Naive thymus-derived CD4-positive, alpha-beta T cell (primary cell): ENCODE measurements at places on chromosomes 5 and 9. TPM values are rescaled to one million over a fixed set of nuclear protein-coding genes. Genes with fewer than 3 reads are reported as not detected.

DNA sequence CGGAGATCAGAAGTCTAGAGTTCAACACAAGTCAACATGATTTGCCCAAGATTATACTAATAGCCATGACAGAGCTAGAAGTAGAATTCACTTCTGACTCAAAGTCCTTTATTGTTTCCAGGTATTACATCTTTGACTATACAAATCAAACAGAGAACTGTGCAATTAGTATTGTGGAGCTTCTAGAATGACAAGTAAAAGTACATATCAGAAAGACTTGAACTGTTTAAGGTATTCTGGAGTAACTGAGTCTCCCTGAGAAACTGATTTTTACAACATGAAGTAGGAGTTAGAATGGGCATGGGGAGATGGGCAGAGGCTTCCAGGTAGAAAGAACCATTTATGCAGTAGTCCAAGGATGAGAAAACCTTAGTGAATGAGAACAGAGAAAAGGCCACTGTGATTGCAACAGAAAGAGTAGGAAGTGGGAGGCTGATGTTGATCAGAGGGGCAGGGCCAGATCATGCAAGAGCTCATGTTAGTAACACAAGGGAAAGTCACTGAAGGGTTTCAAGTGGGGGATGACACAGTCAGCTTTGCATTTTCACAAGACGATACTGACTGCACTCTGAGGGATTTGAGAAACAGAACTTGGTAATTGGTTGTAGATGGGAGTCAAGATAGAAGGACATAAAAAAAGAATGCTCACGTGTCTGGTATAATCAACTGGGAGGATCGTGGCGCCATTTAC lies 280.7 kb downstream of the RFX3 start:
- DNase-seq: no peak

DNA sequence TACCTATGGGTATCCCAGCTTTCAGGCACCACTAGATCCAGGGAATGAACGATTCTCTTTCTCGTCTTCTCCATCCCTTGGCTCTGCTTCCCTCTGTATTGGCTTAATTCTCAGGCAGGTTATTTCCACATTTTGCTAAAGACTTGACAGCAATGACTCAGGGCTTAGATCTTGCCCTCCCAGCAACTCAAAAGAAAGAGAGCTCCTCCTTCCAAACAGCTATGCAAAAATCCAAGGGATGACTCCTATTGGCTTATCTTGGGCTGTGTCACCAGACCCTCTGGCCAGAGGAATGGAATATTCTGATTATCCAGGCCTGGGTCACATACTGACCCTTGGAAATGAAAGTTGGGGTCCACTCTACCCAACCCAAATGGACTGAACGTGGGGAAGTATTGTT lies 270.2 kb downstream of the NTRK2 start:
- DNase-seq: no peak

The ZNF483 gene
- total RNA-seq: 15.5 TPM

DNA sequence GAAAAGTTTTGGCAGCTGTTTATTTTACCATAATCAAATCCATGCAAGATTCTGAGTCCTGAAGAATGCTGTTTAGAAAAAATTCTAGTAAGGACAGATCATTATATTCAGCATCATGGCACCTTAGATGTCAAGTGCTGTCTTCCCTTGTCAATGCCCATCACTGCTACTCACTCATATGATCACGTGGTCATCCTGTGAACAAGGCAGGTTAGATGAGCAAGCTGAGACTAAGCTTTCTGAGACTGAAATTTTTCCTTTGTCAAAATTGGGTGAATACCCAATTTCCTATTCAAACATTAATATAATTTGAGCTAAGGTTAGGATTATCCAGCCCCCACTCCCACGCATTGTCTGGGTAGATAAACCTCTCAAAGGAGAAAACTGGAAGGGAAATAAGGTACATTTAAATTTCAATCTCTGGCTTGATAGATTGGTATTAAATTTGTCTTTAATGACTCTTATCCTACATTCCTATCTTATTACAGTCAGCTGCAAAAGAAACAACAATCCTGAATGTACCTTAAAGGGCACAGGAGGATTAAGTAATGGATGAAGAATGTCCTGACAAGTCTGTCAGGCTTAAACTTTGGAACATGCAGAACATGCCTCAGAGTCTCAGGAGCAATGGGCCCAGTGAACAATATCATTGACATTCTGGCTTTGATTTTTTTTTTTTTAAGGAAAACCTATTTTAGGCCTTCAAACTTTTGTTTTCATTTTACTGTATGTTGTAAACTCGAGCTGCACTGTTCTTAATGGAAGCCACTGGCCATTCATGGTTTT lies 148.7 kb upstream of the RANBP3L start:
- no peak for DNase-seq

DNA sequence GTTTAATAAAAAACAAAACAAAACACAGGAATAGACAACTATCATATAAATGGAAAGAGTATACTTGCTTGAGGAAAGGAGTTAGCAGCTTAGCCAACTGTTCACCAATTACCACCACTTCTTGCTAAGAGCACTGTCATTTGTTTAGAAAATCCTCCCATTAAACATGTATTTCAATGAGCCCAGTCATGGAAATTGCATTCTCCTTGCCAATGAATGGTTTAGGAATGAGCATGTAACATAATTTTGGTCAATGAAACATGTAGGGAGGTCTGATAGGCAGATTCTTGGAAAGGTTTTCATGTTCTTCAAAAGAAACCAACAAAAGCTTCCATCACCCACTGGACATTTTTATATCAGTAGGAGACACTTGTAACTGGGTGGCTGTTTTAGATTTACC lies 502.8 kb upstream of the PAPPA start:
- DNase-seq: no peak

DNA sequence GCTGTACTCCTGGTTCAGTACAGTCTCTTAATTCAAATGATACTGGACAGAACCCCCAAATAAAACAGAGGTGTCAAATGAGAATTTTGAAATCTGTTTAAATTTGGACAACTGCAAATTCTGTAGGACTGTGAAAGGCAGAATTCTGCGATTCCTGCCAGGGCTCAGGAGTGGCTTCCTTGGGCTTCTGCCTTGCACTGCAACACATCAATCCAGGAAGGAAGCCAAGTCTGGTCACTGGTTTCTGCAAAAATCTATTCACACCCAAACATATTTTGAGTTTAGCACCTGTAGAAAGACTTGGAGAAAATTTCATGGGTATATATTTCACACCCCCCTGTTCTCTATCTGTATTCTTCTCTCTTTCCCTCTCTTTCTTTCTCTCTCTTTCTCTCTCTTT lies 37.5 kb upstream of the FST start:
- no peak for DNase-seq

- DNase-seq: peak; percentile 25
Observed at GRCh38 chr9:122095010-122095767, 2.1 kb upstream of the TTLL11 start.

The NME5 gene
- not detected in 2 replicates for total RNA-seq

GRCh38 chr5:163914910-163915309 lies 409.5 kb downstream of the MAT2B start:
- DNase-seq: no peak

The FIBCD1 gene
- total RNA-seq: not detected

DNA sequence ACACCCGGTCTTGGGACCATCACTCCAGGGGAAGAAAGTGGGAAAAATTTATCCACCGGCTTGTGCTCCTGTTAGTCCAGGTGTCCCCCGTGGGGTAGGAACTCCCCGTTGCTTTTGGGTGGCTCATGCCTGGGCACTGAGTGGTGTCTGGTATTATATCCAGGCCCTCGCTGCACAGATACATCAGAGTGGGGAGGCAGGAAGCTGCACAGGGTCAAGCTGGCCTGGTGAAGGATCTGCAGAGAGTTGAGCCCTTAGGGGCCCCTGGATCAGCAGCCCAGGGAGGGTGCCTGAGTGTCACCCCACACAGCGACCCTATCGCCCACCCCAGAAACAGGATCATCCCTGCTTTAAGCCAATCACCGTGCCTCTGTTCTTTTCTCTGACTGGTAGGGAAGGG lies 24.4 kb upstream of the COL5A1 start:
- no peak for DNase-seq

DNA sequence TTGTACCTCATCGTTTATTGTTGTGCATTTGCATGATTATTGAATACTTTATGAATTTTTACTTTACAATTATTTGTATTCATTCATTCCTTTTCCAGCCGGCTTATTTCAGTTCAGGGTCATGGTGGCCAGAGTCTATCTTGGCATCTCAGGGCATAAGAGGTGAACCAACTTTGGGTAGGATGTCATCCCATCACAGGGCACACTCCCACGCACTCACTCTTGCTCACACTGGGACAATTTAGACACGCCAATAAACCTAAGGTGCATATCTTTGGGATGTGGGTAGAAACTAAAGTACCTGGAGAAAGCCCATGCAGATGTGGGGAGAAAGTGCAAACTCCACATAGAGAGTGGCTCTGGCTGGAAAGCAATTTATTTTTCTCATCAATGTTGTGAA lies 158.1 kb upstream of the MAST4 start:
- DNase-seq: no peak

The MYMK gene
- total RNA-seq: not detected

The TMEM215 gene
- not detected for total RNA-seq

The FGF10 gene
- not detected in 2 replicates for total RNA-seq

GRCh38 chr9:11366585-11367129 lies 753.9 kb upstream of the PTPRD start:
- DNase-seq: no peak

GRCh38 chr5:172611913-172612312 lies 29.1 kb upstream of the NEURL1B start:
- DNase-seq: no peak

- no peak for DNase-seq
Observed at GRCh38 chr5:54695198-54695966, 177.8 kb downstream of the SNX18 start.

The GBGT1 gene
- 5.5 TPM for total RNA-seq

DNA sequence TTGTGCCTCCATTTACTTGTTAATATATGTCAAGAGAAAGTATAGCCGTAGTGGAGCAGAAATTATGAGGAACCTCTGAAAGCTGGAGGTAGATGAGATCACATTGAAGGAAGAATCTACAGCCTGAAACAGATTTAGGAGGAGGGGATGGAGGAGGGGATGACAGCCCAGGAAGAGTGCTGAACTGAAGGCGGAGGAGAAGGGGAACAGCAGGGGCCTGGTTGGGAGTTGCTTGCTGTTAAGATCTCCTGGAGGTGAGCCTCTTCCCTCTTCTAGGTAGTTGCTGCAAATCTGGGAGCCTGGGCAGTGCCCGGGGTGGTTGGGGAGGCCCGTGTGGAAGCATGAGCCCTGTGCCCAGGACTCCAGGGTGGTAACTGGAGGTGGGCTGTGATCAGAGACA lies 111.8 kb upstream of the SEMA6A start:
- no peak for DNase-seq

The LHX6 gene
- not detected in 2 replicates for total RNA-seq

GRCh38 chr9:76290555-76290954 lies 103.7 kb downstream of the RFK start:
- DNase-seq: no peak

DNA sequence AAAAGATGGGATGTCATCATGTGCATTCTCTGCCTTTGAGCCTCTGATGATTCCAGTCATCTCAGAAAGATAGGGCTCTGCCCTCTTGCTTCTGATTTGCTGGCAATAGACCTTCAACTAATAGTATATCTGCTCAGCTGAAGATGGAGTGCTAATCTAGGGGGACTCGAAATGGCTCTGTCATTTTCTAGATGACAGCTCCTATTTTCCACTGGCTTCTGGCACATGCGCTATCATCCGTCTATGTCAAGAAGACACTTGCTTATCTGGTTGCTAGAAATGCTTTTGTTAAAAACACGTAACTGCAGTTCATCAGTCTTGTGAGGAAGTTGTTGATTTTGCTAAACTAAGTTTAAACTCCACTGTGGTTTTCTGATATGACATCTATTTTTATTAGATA lies 265.5 kb upstream of the ZNF608 start:
- DNase-seq: no peak

The TNIP1 gene
- total RNA-seq: 131 TPM

- DNase-seq: no peak
Observed at GRCh38 chr5:173232499-173233346, 2.3 kb downstream of the NKX2-5 start.

GRCh38 chr9:99259231-99259918 lies 37.3 kb downstream of the SEC61B start:
- peak; percentile 40 for DNase-seq

The MYO10 gene
- total RNA-seq: 0.13 TPM in 1 of 2 replicates, not detected in the other

The PCDH1 gene
- total RNA-seq: 3.2 TPM

GRCh38 chr9:38074441-38074961 lies 5.5 kb upstream of the SHB start:
- no peak for DNase-seq

The CDC42SE2 gene
- total RNA-seq: 205 and 206 TPM in 2 replicates

- no peak for DNase-seq
Observed at GRCh38 chr9:92242260-92243136, 51.0 kb downstream of the IARS1 start.

GRCh38 chr9:93114169-93114983 lies 18.4 kb downstream of the CARD19 start:
- no peak for DNase-seq

DNA sequence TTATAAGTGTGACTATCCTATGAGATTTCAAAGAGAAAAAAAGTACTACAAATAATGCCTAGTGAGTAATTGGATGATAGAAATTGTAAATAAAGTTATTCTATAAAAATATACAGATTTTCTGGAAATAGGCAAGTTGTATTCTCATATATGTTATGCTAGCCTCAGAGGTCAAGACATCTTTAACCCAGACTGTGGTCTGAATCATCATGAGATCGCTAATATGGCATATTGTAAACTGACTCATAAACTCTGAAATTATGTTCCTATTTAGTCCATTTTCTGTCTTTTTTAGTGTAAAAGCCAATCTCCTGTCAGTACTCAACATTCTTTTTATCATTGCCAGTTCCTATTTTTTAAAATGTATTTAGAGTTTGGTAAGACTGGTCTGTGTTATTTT lies 14.2 kb downstream of the LOX start:
- no peak for DNase-seq

DNA sequence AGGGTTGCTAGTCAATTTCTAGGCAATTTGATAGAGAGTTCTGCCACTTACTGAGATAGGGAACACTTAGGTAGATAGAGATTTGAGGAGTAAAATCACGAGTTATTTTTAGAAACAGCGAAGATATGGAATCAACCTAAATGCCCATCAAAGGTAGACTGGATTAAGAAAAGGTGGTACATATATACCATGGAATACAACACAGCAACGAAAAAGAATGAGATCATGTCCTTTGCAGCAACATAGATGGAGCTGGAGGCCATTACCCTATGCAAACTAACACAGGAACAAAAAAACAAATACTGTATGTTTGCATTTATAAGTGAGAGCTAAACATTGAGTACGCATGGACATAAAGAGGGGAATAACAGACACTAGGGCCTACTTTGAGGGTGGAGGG lies 9.7 kb downstream of the ELL2 start:
- DNase-seq: no peak

GRCh38 chr9:136585531-136586120 lies 39.8 kb upstream of the NOTCH1 start:
- no peak for DNase-seq

The LAMC3 gene
- 4.5 TPM for total RNA-seq

The ISCA1 gene
- total RNA-seq: 26.3 and 27.6 TPM in 2 replicates

GRCh38 chr5:57009811-57010210 lies 57.9 kb upstream of the MIER3 start:
- DNase-seq: no peak

The ITGA1 gene
- 0.92 TPM for total RNA-seq
